Activated B cell treated with CpG ODN at 0.5 μM for 24 hours (primary cell): ENCODE measurements at places on chromosomes 1 and 21. TPM values are rescaled to one million over a fixed set of nuclear protein-coding genes. Genes with fewer than 3 reads are reported as not detected.

KIFAP3 gene
- 11.8 and 12.7 TPM in 2 replicates for total RNA-seq

LORICRIN gene
- 0.59 and 0.80 TPM in 2 replicates for total RNA-seq

TP73 gene
- total RNA-seq: 2.1 and 2.6 TPM in 2 replicates

GJA8 gene
- total RNA-seq: not detected in 2 replicates

GJB3 gene
- not detected in 2 replicates for total RNA-seq

GIPC2 gene
- not detected in 2 replicates for total RNA-seq

PLPPR5 gene
- total RNA-seq: not detected in 2 replicates

CCDC185 gene
- not detected in 2 replicates for total RNA-seq

SYPL2 gene
- total RNA-seq: not detected in 2 replicates

GRCh38 chr1:56081173-56081572 lies 498.2 kb downstream of the PLPP3 start:
- no peak for DNase-seq

- DNase-seq: no peak
These were observed 1.6 kb upstream of the SH3D21 start for GRCh38 chr1:36304521-36304920.

DNA sequence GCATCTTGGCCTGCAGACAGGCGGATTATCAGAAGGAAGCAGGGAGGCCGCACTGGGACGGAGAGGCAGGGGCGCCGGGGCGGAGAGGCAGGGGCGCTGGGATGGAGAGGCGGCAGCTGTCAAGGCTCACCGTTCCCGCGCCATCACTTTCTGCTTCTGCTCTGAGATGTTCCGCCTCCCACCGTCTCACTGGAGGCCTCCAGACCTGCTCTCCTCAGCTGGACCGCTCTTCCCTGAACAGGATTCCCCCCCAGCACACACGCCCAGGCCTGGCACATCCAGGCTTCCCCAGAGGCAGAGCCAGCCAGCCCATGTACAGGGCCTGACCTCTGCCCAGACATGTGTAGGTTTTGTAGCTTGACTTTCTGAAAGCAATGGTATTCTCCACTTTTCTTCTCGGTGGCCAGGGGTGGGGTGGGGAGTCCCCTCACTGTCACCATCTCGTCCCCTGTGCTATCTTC lies 84.1 kb downstream of the RIPK4 start:
- DNase-seq: no peak

GRCh38 chr1:198519639-198520501 lies 20.6 kb downstream of the ATP6V1G3 start:
- DNase-seq: no peak

GRCh38 chr1:94048413-94049164 lies 72.4 kb downstream of the ABCA4 start:
- no peak for DNase-seq

GRCh38 chr1:225823811-225824261 lies 13.9 kb downstream of the EPHX1 start:
- DNase-seq: no peak

DNA sequence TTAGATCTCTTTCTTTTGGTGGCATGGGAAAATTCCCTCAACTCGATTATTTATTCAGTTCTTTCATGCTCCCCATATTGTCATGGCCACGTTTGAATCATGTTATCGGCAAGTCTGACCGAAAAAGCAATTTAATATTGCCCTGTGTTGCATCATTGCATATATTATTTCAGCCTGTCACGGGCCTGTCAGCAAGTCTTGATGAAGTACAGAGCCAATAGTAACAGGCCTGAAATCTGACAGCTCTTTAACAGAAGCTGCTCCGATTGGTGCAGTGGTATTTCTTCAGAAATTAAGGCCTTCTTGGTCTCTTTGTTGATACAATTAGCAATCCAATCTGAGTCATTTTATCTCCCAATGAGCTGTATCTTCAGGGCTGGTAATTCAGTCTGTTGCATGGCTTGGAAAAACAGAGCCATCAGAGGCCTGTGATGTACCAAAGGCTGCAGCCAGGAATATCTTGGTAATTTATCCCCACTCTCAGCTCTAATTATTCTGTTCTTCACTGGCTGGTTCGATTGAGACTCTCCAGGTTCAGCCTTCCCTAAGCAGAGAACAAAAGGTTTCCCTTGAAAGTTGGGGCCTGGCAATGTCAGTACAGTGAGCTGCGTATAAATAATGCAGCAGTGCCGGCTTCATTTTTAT lies 149.5 kb downstream of the FGGY start:
- no peak for DNase-seq

GRCh38 chr1:180997843-180998504 lies 24.7 kb downstream of the STX6 start:
- no peak for DNase-seq

GRCh38 chr1:230509281-230509977 lies 83.3 kb upstream of the PGBD5 start:
- DNase-seq: no peak

DNA sequence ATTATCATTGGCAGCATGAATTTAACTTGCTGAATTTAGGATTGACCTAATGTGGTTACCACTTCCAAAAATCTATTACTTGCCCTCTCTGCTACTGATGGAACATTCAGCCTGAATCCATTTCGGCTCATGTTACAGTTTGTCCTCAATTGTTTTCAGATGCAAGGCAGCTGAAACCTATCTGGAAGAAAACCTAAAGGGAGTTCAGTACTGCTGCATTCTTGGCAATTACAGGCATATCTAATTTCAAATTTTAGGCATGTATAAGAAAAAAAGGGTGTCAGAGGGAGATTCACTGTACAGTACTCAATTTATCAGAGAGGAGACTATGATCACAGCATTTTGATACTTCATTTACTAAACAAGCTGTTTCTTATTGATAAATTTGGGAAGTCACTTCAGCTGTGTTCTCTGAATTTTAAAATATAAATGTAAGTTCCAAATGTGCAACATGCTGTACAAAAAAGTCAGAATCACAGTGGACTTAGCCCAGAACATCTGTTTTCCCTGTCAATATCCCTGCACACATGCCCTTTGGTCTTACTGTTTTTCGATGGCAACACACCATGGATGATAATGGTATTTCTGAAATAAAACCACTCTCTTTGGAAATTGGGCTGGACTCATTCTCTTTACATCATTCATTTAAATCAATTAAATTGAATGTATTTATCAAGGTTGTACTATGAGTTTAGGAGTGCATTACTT lies 651.6 kb upstream of the ADGRL4 start:
- DNase-seq: no peak

GRCh38 chr1:170680428-170680827 lies 16.5 kb downstream of the PRRX1 start:
- no peak for DNase-seq

- no peak for DNase-seq
These were observed 7.7 kb downstream of the NENF start for GRCh38 chr1:212440419-212440818.

DNA sequence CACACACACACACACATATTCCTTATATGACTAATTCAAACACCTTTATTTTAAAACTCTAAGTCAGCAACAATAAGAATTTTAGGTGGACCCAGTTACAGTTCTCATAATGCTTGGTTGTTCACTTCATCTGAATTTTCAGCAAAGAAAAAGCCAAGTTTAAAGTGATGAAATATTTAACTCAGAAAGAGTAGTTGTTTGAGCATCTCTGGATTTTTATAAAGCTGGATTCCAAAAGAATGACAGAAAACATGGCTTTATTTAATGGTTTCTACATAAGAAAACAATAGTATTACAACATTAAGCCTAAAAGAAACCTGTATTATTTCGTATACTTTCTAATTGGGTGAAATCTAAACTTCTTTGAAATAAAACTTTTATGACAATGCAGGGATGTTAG lies 54.2 kb upstream of the ADAMTS5 start:
- DNase-seq: no peak

GRCh38 chr1:227903614-227904501 lies 43.9 kb downstream of the WNT9A start:
- DNase-seq: no peak

- DNase-seq: no peak
These were observed 79.1 kb upstream of the GRIK3 start for GRCh38 chr1:37113285-37113997.

DNA sequence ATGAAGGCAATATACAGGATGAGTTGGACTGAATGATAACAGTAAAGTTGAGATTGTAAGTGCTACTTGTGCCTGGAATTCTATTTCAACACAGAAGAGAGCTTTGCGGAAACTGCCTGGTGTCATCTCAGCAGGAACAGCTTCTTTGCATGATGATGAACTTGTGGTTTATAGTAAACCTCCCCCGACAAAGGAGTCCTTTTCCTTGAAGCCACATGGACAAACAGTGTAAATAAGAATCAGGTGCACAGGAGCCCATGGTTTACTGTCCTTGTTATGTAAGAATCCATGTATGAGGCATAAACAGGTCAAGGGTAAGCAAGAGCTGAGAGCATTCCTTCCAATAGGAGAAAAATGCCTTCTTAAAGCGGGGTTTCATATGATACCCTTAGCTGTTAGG lies 66.2 kb downstream of the PCNX2 start:
- no peak for DNase-seq

DNA sequence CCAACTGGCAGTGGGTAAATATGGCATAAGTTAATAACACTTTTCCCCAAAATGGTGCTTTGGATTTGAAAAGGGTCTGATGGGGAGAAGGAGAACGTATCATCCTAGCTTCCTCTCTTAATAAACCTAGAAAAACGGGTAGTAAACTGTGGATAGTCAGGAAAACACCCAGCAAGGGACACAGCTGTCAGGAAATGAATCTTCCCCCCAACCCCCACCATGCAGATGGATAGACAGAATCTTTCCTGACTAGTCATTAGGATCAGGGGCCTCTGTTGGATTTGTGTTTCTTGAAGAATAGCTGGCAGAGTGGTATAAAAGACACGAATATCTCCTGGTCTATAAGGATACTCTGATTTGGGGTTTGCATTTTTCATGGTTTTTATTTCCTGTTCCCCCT lies 22.5 kb upstream of the LAX1 start:
- no peak for DNase-seq

- no peak for DNase-seq
These were observed 315.2 kb downstream of the RPS6KC1 start for GRCh38 chr1:213366141-213366831.

DNA sequence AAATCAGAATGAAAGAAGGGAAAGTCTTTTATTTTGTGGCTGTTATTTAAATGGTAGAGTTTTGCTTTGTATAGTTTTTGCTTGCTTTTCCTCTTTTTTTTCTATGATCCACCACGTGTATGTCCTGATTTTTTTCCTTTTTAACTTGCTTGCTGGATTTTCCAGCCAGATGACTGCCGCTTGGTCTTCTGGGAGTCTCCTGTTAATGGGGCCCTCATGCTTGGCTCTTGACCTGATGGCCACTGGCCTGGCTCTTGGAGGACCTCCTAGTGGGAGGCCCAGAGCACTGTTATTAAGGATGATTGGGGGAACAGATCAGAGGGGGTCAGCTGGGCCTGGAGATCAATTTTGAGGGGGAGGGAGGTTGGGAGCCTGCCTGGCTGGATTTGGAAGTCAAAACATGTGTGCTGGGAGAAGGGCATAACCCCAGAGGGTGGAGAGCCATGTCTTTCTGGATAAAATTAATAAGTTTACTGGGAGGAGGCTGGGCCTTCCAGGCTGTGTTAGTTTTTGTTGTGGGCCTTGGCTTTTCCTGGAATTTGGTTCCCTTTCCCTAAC lies 1.2 kb downstream of the FGGY start:
- DNase-seq: no peak

GRCh38 chr1:118323246-118323645 lies 138.2 kb upstream of the SPAG17 start:
- DNase-seq: no peak
